A172 (cell line): ENCODE measurements at places on chromosomes 2 and 18. TPM values are rescaled to one million over a fixed set of nuclear protein-coding genes. Genes with fewer than 3 reads are reported as not detected.
A peak's percentile ranks its signal among the peaks of the same experiment; 100 is the strongest.

DNA sequence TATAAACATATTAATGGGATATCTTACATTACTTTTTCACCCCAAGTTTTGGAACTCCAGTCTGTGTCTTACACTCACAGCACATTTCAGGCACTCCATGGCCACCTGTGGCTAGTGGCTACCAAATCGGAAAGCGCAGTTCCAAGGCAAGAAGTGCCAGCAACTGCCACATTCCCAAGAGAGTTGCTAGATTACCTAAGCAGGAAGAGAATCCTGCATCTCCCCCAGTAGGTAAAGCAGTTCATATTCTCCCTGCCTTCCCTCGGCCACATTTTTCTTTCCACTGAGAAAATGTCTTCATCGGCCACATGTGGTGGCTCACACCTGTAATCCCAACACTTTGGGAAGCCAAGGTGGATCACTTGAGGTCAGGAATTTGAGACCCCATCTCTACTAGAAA is 62.8 kb downstream of the MEX3C start:
- DNase-seq: no peak

GRCh38 chr2:129849559-129850160 is 129.8 kb upstream of the RAB6C start:
- peak; percentile 64 for DNase-seq

DNA sequence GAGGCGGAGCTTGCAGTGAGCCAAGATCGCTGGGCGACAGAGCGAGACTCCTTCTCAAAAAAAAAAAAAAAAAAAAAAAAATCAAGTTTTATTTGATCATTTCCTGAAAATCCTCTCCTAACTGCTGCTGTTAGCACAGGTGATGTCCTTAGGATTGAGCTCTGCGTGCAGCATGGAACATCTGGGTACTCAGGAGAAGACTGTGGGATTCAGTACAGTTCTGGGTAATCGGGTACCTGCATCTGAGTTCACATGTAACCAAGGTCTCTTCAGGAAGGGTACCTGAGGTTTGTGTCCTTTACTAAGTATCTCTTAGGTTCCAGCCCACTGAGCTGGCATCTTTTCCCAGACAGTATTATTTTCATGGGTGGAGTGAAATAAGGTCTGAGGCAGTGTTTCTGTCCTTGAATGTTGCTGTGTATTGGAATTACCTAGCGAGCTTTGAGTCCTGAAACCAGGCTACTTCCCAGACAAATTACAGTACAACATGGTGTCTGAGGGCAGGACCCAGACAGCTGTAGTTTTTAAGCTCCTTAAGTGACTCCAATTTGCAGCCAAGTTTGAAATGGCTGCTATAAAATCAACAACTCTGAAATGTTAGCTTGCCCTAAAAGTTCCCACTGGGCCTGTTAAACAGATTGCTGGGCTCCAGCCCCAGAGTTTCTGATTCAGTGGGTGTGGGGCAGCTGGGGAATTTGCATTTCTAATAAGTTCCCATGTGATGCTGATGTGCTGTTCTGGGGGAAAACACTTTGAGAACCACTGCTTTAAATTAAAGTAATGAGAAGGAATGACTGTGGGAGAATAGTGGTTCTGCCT is 120.5 kb downstream of the PMAIP1 start:
- DNase-seq: peak; percentile 23

- peak; percentile 100 for DNase-seq
Observed at GRCh38 chr18:11857177-11857887, 6.1 kb downstream of the CHMP1B start.

GRCh38 chr2:54676656-54677055 is 46.8 kb upstream of the EML6 start:
- DNase-seq: no peak

The SMIM21 gene
- not detected in 2 replicates for total RNA-seq
